KBM-7 (cell line): ENCODE measurements at places on chromosomes 7 and 10.

DNA sequence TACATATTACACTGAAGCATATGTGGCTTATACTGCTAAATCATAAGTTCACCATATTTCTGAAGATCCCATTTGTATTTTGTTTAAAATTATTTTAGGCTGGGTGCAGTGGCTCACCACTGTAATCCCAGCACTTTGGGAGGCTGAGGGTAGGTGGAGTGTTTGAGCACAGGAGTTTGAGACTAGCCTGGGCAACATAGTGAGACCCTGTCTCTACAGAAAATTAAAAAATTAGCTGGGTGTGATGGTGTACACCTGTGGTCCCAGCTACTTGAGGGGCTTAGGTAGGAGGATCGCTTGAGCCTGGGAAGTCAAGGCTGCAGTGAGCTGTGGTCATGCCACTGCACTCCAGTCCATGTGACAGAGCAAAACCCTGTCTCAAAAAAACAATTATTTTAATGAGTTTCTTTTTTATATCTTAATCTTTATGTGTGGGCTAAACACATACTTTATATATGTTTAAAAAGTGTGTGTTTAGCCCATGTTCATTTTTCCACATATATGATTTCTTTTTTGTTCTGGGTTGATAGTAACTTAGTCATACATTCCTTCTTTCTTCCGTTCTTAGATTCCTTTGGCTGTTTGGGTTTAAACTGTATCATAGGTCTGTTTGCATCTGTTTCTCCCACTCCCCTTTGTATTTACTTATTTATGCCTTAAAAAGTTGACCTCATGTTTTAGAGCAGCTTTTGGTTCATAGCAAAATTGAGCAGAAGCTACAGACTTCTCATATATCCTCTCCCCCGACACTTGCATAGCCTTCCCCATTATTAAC, 33.5 kb downstream of the RSBN1L start:
- no peak for DNase-seq

DNA sequence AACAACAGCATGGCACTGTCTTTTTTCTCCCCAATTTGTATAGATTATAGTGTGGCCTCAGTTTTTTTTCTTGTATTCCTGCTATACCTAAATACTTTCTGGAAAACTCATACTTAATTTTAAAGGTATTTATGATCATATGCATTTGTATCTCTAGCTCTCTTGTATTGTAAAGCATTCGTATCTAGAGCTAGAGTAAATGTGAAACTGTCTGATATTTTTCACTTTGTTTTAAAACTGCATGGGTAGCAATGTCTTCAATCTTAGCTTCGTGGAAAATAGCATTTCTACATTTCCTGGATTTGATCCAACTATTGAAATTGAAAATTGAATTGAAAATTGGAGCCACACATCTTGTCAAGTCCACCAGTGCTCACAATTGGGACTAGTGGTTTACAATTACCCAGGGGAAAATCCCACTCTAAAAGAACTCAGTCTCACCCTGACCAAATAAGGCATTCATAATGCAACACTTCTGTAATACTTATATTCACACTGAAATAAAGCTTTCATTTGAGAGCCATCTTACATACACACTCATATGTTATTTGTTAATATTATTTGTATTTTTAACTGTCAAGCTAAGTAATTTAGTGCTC, 51.3 kb upstream of the KLF6 start:
- DNase-seq: no peak

DNA sequence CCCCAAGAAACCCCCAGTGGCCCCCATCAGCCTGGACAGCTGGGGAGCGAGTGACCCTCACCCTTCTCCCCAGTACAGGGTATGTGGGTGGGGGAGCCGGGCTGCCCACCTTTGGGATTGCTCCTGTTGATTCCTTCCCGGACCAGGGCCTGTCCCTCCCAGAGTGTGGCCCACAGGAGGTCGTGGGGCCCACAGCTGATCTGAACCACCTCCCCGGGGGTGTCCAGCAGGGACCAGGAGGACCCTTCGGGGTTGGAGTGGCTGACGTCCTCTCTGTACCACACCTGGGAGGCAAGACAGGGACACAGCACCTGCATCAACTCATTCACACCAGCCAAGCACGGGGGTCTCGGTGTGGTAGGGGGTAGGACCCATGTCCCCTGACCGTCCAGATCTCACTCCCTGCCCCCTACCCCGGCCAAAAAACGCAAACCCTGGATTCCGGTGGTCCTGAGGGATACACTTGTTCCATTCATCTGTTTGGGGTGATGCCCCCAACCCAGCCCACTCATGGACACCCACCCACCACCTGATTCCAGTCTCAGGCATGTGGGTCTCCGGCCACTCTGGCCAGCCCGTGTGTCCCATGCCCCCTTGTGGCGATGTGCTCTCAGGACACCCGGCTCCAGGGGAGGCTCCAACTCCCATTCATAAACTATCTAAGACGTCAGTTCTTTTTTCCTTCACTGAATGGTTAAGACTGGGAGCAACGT, 10.9 kb downstream of the TECPR1 start:
- DNase-seq: peak; percentile 44

- DNase-seq: peak; percentile 55
Measured at GRCh38 chr10:17805921-17806577, 3.1 kb upstream of the MRC1 start.

- no peak for DNase-seq
Measured at GRCh38 chr7:460374-461116, 59.1 kb downstream of the PDGFA start.
